ENCODE measurements at places on chromosomes 1 and 21.

DNA sequence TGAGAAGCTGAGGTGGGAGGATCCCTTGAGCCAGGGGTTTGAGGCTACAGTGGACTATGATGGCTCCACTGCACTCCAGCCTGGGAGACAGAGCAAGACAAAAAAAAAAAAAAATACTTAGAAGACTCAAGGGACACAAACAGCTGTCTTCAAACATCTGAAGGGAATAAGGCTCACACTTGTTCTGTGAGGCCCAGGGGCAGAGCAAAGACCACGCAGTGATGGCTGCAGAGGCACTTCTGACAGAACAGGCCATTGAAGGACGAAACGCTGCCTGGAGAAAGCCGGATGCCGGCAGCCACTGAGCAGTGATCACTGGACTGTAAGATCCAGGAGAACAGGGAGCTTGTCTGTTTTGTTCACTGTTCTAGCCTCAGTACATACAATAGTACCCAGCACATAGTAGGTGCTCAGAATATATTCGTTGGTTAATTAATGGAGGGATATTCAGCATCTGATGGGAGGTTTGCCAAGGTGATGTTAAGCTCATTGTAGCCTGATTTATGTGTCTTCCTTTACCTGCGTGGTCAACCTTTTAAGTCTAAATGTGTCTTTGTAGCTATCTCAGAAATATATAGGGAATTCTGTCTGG is 12.1 kb upstream of the NDC1 start:
- no peak for DNase-seq

DNA sequence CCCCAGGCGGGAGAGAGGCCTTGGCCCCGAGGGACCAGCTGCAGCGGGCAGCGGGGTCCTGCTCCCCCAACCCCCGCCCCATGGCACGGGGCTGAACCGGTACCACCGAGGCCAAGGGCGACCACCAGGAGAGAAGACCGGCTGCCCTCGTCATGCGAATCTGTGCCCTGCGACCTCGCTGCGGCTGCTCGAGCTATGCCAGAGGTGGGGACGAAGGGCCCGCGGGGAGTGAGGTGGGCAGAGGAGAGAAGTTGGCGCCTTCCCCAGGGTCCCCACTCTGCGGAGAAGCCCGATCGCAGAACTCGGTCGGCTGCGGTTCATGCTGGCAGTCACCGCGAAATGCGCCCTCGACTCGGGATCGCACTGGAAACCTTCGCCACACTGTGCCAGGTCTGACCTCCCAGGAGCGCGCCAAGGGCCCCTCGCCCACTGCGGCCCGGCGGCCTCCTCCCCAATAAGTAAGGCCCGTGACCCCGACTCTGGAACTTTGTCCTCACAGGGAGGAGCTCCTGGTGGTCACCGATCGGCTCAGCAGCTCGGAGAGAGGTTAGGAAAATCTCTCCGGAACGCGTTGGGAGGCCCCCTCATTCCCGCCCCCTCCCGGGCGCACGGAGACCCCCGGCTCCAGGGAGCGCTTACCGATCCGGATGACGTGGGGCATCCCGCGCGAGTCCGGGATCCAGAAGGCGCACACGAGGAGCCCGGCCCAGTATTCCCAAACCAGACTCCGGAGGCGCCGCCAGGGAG is 787 bp downstream of the GRIK3 start:
- no peak for DNase-seq

DNA sequence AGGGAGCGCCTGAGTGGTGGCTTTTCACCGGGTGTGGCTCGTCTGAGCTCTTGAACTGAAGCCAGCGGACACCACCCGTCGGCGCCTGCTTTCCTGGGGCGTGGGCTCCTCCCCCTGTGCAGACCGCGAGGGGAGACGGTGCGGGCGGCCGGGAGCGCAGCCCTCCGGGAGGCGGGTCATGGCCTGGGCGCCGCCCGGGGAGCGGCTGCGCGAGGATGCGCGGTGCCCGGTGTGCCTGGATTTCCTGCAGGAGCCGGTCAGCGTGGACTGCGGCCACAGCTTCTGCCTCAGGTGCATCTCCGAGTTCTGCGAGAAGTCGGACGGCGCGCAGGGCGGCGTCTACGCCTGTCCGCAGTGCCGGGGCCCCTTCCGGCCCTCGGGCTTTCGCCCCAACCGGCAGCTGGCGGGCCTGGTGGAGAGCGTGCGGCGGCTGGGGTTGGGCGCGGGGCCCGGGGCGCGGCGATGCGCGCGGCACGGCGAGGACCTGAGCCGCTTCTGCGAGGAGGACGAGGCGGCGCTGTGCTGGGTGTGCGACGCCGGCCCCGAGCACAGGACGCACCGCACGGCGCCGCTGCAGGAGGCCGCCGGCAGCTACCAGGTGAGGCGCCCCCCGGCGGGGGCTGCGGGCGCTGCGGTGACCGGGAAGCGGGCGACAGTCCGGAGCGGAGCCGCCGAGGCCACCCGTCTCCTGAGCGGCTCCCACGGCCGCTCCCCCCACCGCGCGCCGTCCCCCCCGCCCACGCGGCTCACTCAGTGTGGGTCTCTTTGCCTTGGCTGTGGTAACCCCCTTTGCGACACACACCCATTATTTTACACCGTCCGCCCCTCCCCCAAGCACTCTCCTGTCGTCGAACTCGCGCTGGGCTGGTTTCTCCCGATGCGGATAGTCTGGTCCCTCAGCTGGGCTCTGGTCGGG is at the start of gene TRIM58:
TRIM58 (plus strand) TSS at position 119 of the 916 bp plus-strand sequence; CDS start at position 179, 60 bp downstream.
- DNase-seq = peak; percentile 39

DNA sequence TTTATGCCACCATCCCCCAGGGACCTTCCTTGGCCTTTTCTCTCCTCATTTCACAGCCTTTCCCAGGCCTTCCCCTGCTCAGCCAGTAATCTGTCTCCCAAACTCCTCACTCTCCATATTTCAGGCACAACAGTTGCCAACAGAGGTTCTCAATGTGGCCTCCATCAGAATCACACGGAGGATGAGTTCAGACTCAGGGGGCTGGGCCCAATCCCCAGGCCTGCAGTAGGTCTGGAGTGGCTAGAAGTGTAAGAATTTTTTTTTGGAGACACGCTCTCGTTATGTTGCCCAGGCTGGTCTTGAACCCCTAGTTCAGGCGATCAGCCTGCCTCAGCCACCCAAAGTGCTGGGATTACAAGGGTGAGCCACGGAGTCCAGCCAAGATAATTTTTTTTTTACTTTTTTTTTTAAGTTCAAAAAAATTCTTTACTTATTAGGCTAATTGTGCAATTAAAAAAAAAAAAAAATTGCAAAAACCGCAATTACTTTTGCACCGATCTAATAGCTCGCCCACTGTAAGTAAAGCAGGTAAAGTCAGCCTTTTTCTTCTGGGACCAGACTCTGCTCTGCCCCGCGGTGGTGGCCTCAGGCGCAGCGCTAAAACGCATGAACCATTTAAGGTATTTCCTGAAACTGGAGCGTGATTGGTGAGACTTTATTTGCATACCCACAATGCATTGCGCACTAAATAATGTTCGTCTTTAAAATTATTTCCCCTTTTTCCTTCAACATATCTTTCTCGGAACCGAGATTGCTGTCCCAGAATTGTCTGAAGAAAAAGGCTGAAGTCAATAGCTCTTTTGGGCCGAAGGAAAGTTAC is 18.7 kb downstream of the KIAA2013 start:
- peak; percentile 87 for DNase-seq

GRCh38 chr1:111320066-111320879 is 29.6 kb downstream of the CHIA start:
- no peak for DNase-seq
